ENCODE measurements at places on chromosomes 7 and 10.

DNA sequence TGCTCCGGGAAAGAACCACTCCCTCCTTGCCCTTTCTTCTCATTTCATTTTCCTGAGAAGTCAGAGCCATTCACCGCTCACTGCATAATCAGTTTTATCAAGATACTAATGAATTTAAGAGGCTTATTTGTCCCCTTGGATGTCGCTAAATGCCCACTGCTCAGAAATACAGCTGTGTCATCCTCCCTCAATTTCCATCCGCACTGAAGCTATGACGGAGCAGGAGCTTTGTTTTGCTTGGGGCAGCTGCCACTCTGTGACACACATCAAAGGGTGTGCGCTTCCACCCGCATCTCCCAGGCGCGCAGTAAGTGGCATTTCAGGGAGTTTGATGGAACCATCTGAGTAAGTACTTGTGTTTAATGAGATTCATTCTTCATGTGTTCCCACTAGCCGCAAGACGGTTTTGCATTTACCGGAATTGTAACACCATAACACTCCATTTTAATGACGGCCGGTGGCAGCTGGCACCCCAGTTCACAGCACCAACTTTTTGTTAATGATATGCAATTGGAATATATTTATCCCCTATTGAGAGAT is 103.8 kb upstream of the PARD3 start:
- DNase-seq = no peak

- no peak for DNase-seq
Observed at GRCh38 chr10:79052291-79053080, 16.3 kb upstream of the ZMIZ1 start.

GRCh38 chr10:21808550-21808949 is 195.0 kb downstream of the DNAJC1 start:
- no peak for DNase-seq

GRCh38 chr7:78279032-78279431 is 480.5 kb downstream of the PHTF2 start:
- no peak for DNase-seq

DNA sequence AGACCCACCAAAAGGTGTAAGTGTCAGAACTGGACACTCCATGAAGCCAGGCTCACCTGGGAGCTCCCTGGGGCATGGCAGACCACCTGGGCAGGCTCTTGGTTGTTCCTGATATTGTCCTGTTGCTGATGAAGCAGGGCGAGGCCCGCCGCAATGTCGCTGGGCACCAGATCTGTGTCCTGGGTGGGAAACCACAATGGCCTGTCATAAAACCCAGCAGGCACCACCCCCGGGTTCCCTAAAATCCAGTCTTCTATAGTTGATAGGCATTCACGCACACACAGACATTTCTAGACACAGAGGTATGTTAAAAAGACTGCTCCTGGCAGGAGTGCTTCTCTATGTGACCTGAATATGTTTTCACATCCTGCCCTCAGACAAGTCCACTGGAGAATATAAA is 15.0 kb downstream of the DAGLB start:
- DNase-seq = no peak

DNA sequence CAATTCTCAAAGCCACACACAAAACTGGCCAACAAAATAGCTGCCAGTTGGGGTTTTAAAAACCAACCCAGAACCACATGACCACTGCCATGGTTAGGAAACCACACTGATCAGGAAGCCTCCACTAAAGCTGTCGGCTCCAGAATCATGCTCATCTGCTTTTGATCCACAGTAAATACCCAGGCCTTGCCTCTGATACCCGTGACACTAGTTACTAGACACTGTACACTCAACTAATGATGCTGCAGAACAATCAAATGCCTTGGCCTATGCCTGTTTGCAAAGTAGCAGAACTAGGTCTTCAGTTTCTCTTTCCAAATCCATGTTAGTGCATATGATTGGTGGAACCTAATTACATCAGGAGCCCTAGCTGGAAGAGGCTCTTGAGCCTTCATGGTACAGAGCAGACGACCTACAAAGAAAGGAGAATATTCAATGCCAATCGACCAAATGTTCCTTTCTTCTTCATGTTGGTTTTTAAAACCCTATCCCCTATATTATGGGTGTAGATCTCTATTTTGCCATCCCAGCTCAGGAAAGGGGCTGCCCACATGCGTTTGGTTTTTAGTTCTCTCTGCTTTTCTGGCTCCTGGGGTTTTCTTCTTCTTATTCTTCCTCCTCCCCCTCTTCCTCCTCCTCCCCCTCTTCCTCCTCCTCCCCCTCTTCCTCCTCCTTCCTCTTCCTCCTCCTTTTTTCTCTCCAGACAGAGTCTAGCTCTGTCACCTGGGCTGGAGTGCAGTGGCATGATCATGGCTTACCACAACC is 76.6 kb downstream of the CNNM2 start:
- DNase-seq = no peak

DNA sequence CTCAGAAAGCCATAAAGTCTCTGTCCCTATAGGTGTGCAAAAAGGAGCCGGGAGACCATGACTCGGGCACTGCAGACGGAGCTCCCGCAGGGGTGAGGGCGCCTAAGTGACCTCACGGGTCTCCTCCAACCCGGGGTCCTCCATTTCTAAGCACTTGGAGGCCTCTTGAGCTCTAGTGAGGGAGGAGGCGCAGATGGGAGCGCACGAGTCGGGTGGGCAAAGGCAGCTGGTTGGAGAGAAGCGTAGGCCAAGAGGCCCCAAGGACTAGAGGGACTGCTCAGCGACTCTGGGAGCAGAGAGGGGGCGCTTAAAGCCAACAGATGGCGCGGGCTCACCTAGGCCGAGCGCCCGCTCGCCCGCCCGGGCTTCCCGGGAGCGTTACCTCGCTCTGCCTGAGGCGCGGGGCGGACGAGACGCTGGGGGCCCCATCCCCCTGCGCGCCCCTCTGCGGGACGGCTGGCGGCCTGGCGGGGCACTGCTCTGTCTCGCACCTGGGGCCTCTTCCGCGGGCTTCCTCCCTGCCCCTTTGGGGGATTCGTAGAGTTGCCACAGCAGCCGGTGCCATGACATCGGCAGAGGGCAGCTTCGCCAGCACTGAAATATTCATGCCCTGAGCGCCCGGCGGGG is 523 bp upstream of the CDH23 start:
- DNase-seq = no peak

- DNase-seq = no peak
Observed at GRCh38 chr10:75061709-75062505, 49.5 kb upstream of the SAMD8 start.

GRCh38 chr10:23826421-23826820 is 382.5 kb upstream of the KIAA1217 start:
- DNase-seq = no peak

DNA sequence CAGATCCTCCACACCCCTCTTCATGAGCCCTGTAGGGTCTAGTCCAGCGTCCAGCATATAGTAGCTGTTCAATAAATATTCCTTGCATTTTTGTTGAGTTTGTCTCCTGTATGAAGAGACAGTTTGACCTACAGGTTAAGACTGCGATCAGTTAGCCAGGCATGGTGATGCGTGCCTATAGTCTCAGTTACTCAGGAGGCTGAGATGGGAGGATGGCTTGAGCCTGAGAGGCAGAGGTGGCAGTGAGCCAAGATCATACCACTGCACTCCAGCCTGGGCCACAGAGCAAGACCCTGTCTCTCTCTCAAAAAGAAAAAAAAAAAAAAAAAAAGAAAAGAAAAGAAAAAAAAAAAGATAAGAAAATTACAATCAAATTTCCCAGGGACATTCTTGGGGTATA is 5.1 kb upstream of the CUEDC2 start:
- DNase-seq = no peak

Data from CMK (cell line).